ENCODE measurements at places on chromosomes 12 and 14.

- no peak for DNase-seq
Measured at GRCh38 chr14:64566651-64567122, 16.9 kb downstream of the PPP1R36 start.

DNA sequence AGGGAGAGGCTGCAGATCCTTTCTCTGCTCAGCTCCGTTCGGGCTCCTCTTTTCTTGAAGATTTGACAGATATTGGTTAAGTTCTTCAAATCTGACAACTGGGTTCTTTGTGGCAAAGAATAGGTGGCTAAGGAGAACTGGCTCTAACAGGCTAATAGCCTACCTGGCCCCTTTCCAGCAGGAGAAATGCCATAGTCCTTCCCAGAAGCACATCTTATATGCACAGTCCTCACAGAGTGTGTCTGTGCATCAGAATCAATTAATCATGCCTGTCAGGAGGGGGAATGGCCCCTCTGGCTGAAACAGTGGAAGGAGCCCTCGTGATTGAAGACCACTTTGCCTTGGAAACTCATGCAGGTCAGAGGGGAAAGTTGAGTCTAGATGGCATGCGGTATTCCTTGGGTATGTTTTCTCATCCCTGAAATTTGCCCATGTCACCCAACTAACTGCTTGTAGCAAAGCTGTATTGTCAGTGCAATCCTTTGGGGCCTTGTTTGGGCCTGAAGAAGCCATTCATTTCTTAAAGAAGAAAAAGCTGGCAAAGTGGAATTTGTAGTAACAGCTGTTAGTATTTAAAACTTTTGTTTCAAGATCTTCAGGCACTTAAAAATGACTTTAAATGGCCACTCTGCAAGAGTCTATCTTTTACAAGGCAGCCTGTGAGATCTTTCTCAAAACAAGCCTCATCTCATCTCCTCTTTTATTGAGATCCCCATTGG, 251.5 kb downstream of the ZFP36L1 start:
- no peak for DNase-seq

- DNase-seq, result no peak
Measured at GRCh38 chr12:89448526-89448925, 76.1 kb downstream of the GALNT4 start.

DNA sequence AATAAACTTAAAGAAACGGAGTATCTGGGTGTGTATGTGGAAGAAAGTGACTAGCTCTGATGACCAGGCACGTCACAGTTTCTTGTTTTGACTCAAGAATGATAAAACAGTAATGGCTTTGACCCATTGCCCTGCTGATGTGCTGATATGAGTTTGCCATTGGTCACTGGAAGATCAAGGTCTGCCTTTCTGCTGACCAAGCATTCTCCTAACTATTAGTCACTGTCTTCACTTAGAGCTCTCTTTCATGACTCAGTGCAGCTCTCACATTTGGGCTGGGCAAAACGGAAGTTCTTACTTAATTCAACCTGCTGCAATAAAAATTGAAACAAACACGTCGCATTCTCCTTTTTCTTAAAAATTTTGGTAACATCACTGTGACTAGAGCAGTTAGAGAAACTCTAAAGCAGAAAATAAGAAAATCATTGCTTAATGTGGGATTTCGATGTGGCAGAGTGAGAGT, 366.7 kb downstream of the BTG1 start:
- peak; percentile 92 for DNase-seq

DNA sequence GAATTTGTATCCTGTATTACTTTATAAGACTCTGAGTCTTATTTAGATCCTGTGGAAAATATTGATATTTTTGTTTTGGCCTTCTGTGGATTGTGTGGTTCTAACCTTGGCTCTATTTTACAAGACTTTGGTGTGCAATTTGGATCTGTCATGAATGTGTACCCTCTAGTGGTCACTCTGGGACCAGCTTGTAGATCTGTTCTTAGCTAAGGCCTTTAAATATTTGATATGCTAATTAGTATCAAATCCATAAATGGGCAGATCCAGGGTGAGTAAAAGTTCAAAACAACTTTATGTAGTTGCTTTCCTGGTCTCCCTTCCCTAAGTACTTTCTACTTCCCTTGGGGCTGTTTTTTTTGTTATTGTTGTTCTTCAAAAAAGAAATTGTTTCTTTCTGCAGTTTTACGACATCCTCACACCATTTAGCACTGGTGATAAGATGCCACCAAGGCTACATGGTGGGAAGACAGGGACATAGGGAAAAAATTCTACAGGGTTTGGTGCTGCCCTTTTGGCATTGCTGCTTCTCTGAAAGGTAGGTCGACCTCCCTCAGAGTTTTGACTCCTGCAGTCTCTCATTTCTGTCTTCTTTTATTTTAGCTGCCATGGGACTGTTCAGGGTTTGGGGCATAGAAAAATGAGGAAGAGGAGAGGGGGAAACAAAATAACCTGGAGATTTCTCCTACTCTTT, 238.5 kb downstream of the GPHN start:
- peak; percentile 58 for DNase-seq

- no peak for DNase-seq
Measured at GRCh38 chr12:108234158-108234557, 105.0 kb downstream of the CMKLR1 start.

DNA sequence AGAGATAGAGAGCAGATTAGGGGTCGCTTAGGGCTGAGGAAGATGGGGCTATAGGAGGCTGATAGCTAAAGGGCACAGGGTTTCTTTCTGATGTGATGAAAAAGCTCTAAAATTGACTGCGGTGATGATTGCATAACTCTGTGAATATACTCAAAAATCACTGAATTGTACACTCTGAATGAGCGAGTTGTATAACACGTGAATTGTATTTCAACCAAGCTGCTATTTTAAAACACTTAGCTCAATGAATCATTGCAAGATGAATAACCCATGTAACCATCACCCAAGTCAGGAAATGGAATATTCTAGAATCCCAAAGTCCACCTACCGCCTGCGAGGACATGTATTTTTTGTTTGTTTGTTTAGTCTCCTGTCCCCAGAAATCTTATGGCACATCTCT, 60.1 kb upstream of the CCND2 start:
- no peak for DNase-seq

- no peak for DNase-seq
Measured at GRCh38 chr14:61582815-61583214, 112.5 kb upstream of the HIF1A start.
